ENCODE measurements at places on chromosomes 12 and 14. TPM values are rescaled to one million over a fixed set of nuclear protein-coding genes. Genes with fewer than 3 reads are reported as not detected.

The SLC6A15 gene
- total RNA-seq, result 5.3 TPM

The KRT79 gene
- not detected for total RNA-seq

The DTX1 gene
- total RNA-seq, result 62.8 TPM

The GPR132 gene
- total RNA-seq, result not detected

The TSHR gene
- not detected for total RNA-seq

The RPGRIP1 gene
- total RNA-seq, result 1.5 TPM

The PDZRN4 gene
- total RNA-seq, result not detected

The GPR84 gene
- 0.41 TPM for total RNA-seq

The ATP2A2 gene
- 178 TPM for total RNA-seq

The YEATS4 gene
- total RNA-seq, result 16.8 TPM

The TXNRD1 gene
- total RNA-seq, result 105 TPM

The OR10AD1 gene
- total RNA-seq, result not detected

The SERPINA4 gene
- not detected for total RNA-seq

The NPFF gene
- not detected for total RNA-seq

The ADAM21 gene
- not detected for total RNA-seq

The SLC17A8 gene
- total RNA-seq, result not detected

The RTL1 gene
- total RNA-seq, result 0.18 TPM

The NKX2-1 gene
- not detected for total RNA-seq

The WASHC4 gene
- total RNA-seq, result 90.8 TPM

The ADAMTS20 gene
- 0.15 TPM for total RNA-seq

The GPR162 gene
- 52.7 TPM for total RNA-seq

The LRCOL1 gene
- total RNA-seq, result not detected

The KLHL33 gene
- total RNA-seq, result 0.08 TPM

The PLA2G1B gene
- total RNA-seq, result not detected

The ANKRD9 gene
- 9.4 TPM for total RNA-seq

The GLS2 gene
- total RNA-seq, result 0.21 TPM

The KRT78 gene
- not detected for total RNA-seq

The ITGA5 gene
- 688 TPM for total RNA-seq

The CRIP1 gene
- total RNA-seq, result 2.5 TPM

The CD9 gene
- 67.2 TPM for total RNA-seq

The TGM1 gene
- total RNA-seq, result 1.7 TPM

The SNX6 gene
- 82.4 TPM for total RNA-seq

The A2ML1 gene
- total RNA-seq, result not detected
